ENCODE measurements at places on chromosomes 1 and 21.

GRCh38 chr1:24009406-24009805 lies 29.3 kb upstream of the SRSF10 start:
- no peak for DNase-seq

- DNase-seq: no peak
Observed at GRCh38 chr1:7360526-7360925, 410.6 kb upstream of the VAMP3 start.

DNA sequence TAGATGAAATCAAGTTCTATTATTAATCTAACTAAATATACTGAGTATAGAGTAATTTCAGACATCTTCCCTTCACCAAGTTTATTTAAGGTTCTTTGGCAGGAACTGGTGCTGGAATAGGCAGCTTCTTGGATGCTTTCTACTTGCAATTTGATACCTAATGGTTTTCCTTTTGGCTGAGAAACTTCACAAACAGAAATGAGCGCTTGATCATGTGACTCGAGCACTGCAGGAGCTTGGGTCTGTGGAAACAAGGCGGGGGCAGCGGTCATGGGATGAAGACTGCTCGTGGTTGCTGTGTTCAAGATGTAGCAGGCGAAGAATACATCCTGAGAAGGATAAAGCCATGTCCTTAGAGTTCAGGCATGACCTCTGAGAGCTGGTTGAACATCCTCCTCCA lies 136.8 kb downstream of the PTPRC start:
- DNase-seq: no peak

DNA sequence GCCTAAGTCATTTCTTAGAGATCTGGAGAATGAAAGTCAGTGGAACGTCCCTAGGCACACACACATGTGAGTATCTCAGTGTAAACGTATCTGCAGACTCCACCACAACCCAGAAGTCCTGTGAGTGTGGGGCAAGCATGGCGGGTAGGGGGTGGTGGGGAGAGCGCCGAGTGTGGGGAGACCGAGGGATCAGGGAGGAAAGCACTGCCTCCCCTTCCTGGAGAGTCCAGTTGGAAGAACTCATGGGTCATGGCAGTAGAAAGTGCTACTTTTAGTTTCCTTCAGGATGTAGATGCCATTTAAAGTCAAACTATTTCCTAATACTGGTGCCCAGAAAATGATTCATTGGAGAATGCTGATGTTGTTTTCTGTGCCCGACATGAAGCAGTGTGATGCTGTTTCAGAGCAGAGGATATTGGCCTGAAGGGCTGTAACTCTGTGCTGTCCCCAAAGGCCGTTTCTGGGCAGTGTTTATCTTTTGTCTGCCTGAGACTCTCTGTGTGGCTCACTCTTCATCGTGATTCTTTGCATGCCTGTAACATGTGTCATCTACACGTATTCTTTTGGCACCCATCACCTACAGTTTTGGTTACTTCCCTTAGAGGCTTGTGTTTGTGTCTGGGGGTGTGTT lies 45.7 kb upstream of the TSPAN2 start:
- DNase-seq: no peak

- no peak for DNase-seq
Observed at GRCh38 chr1:4027492-4028138, 127.5 kb upstream of the C1orf174 start.

GRCh38 chr21:21200103-21200938 lies 202.1 kb downstream of the NCAM2 start:
- DNase-seq: no peak

DNA sequence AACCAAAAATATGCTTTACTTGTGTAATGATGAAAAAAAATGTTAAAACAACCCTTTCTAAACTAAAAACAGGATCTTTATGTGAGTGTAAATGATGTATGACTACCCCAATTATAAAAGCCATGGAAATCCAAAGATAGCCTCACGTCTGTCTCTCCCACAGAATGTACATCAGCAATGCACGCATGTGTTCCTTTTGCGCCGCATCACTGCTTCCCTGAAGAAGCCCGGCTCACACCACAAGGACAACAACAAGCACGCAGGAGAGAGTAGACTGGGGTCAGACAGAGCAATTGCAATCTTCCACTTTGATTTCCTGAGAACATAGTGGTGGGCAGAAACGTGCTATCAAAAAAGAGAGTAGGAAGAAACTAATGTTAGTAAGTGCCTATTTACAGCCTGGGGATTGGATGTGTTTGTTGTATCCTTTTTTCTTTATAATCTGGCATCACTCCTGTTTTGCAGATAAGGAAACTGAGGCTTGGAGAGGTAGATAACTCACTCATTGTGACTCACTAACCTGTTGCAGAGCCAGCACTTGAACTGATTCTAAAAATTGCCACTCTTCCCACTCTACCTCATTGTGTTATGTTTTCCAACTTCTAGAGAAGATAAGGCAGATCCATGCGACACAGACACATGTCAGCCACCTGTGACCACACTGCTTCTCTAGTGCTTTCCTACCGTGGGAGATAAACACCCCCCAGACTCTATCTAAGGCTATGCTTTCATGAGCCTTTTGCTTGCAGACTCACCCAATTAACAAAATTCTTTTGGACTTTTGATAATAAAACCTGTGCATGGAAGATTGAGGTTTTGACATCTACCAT lies 60.1 kb downstream of the MAP10 start:
- DNase-seq: no peak

DNA sequence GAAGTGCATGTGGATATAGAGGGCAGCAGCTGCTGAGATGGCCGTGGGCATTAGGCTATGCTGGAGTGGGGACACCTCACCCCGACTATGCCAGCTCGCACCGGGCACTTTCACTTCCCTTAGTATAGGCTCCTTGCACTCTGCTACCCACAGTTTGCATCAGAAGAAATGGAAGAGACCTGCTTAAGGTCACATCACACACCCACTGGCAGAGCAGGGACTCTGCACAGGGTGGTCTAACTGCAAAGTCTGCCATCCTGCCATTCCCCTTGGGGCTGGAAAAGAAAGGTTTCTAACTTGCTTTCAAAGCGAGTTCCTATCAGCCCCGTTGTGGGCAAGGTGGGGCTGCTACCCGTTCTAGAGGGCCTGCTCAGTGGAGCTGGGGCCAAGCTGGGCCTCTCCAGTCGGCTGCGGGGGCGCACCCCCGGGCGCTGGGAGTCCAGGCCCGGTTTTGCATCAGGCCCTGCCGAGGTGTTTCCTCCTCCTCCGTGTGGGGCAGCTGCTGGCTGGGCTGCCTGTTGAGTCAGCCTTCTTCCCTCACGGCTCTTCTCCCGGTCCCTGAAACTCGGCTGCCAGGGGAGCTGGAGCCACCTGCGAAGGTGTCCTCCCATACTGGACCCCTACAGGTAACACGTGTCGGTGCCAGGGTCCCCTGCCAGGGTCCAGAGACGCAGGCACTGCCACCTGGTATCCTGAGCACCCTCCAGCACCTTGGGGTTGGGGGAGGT lies at the start of gene SYTL1:
TSS of gene SYTL1 (plus strand) at position 498 of the 728 bp plus-strand sequence. CDS start 3,313 bp downstream, outside the sequence.
- DNase-seq: peak; percentile 58

DNA sequence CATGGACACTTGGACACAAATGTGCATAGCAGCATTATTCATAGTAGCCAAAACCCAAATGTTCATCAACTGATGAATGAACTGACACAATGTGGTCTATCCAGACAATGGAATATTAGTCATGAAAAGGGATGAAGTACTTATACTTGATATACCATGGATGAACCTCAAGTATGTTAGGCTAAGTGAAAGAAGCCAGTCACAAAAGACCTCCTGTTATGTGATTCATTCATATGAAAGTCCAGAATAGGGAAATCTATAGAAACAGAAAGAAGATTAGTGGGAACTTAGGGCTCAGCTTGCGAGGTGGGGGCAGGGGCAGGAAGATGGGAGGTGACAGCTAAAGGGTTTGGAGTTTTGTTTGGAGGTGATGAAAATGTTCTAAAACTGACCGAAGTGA lies 7.4 kb downstream of the KCNE1 start:
- DNase-seq: no peak

GRCh38 chr1:9758559-9759121 lies 65.1 kb downstream of the CLSTN1 start:
- DNase-seq: no peak

DNA sequence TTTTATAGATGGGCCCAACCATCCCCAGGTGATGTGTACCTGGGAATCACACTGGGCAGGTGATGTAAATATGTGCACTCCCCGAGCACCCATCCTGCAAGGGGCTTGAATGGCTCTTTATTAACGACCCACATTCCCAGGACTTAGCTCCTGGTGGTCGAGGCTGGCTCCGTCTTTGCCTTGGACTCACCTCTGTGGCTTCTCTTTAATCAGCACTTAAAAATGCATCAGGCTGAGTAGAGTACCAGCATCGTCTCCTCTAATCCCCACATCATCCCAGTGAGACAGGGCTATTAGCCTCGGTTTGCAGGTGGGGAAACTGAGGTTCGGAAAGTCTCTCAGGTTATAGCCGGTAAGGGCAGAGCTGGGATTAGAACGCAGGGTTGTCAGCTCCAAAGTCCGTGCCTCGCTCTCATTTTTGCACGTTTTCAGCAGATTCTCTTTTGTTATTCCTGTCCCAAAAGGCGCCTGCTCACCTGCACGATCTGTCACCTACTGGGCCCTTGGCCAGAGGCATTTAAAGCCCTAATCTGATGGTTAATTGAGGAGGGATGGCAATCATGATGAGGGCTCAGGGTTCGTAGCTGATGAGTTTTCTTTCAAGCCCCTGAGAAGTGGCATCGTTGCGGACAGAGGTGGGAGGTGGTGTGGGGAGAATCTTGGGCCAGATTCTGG lies 29.4 kb downstream of the SPSB1 start:
- no peak for DNase-seq

DNA sequence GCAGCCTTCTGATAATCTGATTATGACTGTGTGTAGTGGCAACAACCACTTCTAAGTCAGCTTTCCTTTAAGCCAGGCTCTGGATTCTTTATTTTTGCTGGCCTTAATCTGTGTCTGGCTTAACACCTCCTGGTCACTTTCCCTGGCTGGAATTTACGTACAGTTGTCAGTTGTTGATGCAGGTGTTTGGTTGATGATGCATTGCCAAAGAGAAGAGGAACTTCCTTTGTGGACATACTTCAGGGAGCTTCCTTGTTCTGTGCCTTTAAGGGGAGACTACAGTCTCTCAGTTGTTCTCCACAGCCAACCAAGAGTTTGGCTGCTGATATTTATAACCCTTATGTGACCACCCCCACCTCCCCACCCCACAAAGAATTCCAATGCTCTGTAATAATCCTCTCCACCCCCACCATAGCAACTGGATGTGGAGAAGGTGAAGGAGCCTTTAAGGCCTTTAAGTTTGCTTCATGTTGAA lies 96.0 kb upstream of the BMP8A start:
- no peak for DNase-seq

GRCh38 chr1:85295006-85295431 lies 18.6 kb upstream of the BCL10 start:
- no peak for DNase-seq

DNA sequence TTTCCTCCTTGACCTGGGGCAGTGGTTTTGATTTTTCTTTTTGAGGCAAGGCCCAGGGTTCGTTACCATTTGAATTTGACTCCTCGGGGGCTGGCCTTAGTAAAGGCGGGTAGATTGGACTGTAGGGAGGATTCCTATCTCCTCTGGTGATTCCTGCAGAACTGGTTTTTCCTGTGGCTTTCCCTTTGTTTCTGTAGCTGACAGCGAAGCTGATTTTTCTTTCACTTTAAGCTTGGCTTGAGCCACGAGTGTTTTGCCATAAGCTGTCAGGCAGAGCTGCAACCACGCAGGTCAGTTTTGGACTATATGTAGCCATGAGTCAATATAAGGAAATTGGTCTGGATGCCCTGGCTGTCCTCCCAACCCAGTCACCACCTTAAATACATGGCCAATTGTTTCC lies 28.7 kb upstream of the KCNJ15 start:
- no peak for DNase-seq

DNA sequence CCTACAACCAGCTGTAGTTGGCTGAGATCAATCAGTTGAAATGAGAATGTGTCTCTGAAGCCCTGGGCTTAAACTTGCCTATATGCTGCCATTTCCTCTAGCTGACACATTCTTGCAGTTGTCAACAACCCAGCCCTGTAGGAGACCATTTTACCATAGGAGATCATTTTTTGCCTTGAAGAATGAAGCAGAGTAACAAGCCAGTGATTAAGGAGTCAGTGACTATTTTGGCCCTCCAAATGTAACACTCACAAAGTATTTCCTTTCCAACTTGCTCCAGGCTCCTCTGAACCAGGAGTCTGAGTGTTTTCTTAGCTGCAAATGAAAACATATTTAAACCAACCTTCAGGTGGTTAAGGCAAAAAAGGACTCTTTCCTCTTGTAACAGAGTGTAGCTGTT lies 183.5 kb downstream of the ZZZ3 start:
- DNase-seq: no peak

- DNase-seq: no peak
Observed at GRCh38 chr1:206517784-206518183, 10.5 kb downstream of the RASSF5 start.

DNA sequence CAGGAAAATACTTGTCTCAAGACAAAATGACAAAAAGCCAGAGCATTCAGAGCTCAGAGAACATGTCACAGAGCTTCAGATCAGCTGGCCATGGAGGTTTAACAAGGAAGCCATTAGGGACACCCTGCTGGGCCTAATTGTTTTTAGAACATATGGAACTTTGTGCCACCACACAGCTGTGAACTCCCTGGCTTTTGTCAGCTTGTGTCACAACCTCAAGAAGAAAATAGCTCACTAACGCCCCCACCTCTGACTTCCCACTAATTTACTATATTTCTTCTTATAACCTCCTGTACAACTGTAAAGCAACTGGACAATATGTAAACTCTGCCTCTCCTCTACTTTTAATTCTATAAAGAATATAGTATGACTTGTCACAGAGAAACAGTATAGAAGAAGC lies 21.0 kb upstream of the TDRD10 start:
- DNase-seq: no peak

DNA sequence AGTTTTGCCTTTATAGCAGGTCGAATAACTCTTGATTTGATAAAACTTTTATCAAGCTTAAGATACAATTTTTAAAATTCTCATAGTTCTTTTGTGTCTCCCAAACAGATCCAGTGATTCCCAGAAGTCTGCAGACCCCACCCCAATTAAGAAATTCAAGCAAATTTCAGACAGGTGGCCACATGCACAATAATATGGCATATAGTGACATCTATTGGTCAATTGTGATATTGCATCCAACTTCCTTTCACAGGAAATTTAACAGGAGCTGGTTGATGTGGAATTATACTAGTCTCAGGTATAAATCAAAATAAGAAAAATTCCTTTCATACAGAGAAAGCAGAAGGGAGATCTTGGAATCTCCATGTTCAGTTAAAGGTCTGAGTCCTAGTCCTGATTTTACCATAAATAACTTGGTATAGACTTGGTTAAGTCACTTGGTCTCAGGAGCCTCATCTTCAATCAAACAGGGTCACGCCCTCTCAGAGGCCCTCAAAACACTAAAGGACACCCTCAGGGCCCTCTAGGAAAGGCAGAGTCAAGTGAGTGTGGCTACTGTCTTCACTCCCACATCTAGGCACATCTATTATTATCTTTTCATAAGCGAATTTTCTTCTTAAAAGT lies 24.1 kb downstream of the PIGM start:
- DNase-seq: no peak

DNA sequence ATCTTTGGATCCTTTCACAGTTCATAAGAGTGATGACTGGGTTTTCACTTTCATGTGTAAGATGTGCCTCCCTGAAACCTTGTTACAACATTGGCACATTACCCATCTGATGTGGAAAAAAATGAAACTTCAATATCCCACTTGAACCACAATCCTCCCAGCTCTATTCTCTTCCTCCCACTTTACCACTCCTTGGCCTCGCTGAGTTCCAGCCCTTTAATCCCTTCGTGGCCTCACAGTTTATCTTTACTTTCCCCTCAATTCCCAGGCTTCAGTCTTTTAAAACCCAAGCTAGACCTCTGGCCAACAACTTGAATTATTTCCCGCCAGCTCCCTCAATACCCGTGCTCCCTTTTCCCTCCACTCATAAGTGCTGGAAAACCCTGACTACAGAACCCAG lies 25.0 kb upstream of the CTTNBP2NL start:
- no peak for DNase-seq

- DNase-seq: no peak
Observed at GRCh38 chr1:45617618-45618017, 6.2 kb downstream of the CCDC17 start.
